Activated naive CD4-positive, alpha-beta T cell treated with anti-CD3 and anti-CD28 coated beads, Interleukin-2, amount 50 U/mL, for 72 hours (primary cell): ENCODE measurements at places on chromosomes 3 and 15. TPM values are rescaled to one million over a fixed set of nuclear protein-coding genes. Genes with fewer than 3 reads are reported as not detected.

- DNase-seq = no peak
Measured at GRCh38 chr3:177211503-177212277, 14.4 kb upstream of the TBL1XR1 start.

DNA sequence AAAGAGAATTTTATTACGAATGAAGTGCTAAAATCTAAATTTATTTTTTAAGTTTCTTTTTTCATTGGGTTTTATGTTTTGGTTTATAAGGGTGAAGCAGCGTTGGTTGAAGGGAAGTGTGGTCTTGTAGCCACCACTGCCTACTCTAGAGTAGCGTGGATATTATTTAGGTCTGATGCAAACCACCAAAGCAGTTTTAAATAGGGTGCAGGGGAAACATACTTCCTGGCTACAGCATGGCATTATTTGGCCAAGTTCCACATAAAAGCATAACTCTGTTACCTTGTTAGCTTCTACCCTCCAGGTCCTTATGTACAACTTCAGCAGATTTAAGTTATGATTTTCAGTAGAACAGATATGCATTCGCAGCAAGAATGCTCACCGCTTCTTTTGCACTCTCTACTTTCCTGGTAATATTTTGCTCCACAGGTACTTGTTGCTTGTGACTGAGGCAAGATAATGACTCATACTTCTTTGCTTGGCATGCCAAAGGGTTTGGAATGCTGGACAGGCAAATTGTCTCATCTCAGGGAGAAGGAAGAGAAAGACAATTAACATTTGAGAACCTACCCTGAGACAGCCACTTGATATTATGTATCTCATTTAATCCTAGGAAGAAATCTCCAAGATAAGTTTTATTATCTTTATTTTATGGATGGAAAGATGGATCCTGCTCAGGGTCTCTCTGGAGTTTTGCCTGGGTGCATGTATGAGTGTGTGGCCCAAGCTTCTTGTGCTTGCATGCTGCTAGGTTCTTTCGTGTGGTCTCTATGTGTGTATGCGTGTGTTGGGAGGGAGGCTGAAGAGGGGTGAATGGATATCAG is 5.4 kb downstream of the TGFBR2 start:
- no peak for DNase-seq

DNA sequence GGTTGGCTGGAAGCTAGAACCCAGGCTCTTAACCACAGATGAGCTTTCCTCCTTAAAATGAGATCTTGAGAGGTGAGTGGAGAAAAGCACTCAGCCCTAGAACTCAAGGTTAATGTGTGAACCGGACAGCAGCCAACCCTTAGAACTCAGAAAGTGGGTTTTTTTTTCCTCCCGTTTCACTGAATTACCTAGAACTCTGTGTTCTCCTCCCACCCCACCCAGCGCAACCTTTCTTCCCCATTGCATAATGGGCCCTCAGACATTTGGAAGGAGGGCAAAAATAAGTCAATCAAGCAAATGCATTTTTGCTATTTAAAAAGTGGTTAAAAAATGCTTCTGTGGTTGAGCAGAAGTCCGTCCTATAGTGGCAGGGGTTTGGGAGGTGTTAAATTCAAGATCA is 36.7 kb downstream of the POC1A start:
- no peak for DNase-seq

DNA sequence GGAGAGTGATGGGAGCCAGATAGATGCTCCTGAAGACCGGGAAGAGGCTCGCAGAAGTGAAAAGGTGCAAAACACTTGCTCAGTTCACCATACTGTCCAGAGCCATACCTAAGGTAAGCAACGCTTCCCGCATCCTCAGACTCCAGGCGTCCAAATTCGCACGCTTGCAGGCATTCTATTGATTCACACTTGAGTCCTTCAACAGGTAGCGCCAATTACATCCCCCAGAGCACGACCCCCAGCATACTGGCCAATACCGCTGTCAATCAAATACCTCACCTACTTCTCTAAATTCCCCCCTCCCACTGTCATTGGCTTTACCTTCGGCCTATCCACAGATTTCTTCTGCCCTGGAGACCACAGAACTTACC is 361 bp upstream of the STXBP5L start:
- DNase-seq = no peak

DNA sequence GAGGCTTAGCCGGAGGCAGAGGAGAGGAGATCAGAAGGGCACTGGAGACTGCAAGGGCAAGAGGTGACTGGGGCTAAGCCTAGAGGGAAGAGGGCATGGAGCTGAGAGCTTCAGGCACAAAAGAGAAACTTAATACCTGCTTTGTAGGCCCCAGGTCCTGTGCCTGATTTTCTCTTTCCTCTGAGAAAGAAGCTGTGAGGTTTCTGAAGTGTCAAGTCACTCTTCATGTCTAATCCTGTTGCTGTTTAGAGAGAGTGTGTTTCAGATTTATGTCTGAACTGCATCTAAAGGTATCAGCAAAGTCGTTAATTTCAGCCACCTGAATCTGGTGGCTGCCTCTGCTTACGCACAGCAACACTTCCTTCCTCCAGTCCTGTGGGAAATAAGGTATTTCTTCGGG is 106.9 kb upstream of the RNU6-1 start:
- DNase-seq = no peak

GRCh38 chr15:65396283-65396964 is 18.6 kb upstream of the IGDCC3 start:
- no peak for DNase-seq

DNA sequence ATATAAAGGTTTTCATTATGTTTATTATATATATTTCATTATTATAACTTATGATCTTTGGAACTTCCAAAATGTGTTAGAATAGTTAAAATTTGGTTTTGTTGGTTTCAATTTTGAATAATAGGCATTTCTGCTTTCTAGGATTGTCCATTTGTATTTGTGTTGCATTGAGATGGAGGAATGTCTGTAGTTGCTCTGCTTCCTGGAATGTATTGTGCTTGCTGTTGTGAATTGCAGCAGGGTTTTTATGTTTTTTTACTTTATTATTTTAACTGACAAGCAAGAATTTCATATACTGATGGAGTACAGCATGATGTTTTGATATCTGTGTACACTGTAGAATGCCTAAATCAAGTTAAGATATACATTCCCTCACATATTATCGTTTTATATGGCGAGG is 247.4 kb downstream of the XXYLT1 start:
- no peak for DNase-seq

DNA sequence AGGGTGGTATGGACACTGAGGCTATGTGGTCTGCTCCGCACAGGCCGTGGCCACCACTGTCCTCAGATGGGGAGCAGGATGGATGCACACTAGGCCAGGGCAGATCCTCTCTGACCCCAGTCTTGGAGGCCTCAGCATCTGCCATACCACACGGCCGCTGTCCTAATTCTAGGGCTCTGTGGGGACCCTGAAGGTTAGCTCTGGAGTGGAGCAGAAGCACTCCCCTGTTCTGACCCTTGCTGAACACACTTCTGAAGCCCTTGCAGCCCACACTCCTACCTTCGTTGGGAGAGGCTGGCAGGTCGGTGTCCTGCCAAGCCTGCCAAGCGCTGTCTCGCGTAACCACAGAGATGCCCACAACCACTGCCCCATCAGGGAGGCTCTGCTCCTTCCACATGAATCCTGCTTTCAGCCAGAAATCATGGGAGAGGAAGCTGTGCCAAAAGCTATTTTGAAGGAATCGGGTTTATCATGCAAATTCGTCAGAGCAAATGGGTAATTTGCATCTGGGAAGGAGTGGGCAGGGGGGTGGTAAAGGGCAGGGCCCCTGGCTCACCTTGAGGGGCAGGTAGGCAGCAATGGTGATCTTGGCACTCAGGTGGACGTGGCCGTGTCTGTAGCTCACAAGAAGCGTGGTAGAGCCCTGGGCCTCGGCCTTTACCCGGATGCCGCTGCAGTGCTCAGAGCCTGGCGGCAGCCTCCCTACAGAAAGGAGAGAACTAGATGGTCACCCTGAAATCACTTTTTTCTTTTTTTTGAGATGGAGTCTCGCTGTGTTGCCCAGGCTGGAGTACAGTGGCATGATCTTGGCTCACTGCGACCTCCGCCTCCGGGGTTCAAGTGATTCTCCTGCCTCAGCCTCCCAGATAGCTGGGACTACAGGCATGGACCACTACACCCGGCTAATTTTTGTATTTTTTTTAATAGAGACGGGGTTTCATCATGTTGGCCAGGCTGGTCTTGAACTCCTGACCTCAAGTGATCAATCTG is 54.4 kb downstream of the NUP210 start:
- no peak for DNase-seq

CIB2 gene
- total RNA-seq = 1.4 TPM

DNA sequence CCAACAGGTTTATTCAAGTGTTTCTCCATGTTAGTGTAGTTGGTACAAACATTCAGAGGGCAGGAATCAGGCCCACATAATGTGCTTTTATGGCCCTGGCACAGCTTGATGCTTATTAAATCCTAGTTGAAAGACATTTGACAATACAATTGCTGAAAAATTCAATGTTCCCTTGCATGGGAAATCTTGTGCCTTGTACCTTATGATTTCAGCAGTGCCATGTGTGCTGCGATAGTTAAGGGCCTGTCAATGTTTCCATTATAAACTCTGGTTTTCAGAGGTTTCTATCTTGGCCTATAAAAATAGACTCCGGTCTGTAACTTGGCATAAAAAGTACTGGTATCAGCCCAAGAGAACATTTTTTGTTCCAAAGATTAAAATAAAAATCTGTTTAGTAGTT is 207.2 kb downstream of the TBC1D5 start:
- no peak for DNase-seq

DNA sequence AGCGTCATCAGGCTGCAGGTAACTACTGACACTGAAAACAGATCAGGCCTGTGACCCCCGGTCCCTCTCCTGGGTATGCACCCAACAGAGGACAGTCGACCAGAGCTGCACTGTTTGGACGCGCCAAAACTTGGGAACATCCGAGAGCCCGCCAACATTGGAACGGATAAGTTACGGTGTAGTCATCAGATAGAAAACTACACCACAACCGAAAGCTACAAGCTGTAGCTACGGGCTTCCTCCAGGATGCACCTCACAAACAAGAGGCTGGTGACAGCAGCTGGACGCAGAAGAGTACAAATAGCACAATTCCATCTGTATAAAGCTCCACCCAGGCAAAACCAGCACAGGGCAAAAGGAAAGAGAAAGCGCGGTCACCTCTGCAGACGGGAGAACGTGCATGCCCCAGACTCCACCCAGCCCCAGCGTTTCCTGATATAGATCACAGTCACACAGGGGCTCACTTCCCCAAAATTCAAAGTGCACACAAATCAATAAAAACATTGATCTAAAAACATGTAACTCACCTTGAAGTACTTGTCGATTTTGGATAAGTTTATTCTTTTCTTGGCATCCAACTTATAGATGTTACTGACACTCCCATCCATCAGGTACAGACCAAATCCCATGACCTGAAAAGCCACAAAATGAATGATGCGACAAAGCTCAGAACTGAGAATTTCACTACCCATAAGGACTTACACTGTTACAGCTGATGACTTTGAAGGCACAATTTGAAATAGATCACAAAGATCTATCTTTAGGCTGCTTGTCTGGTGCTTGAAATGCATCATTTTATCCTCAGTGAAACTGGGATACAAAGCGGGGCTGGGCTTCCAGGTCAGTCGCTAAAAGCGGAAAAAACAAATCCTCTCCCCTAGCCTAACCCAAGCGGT is 43.3 kb downstream of the CYFIP1 start:
- no peak for DNase-seq

RLBP1 gene
- total RNA-seq = not detected

KY gene
- not detected for total RNA-seq

- DNase-seq = no peak
Measured at GRCh38 chr3:69784954-69785514, 45.8 kb downstream of the MITF start.
